CD4-positive, alpha-beta T cell treated with Interleukin-17A for 4 hours (primary cell): ENCODE measurements at places on chromosomes 13 and 19.

GRCh38 chr13:51034906-51035305 lies 76.2 kb downstream of the C13orf42 start:
- no peak for DNase-seq

DNA sequence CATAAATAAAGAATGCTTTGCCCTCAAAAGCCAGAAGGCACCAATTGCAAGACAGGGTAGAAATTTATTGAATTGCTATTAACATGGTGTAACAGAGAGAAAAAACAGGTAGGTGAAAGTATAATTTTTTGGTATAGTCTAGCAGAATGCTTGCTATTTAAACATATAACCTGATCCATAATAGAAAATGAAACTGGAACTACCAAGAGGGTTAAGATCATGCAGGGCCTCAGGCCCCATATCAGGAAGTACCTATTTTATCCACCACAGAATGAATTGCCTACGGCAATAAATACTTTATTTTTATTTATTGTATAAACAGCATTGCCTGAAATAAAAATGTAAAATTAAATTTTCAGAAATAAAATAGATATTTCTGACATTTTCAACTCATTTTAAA lies 159.5 kb downstream of the PRR20E start:
- no peak for DNase-seq

DNA sequence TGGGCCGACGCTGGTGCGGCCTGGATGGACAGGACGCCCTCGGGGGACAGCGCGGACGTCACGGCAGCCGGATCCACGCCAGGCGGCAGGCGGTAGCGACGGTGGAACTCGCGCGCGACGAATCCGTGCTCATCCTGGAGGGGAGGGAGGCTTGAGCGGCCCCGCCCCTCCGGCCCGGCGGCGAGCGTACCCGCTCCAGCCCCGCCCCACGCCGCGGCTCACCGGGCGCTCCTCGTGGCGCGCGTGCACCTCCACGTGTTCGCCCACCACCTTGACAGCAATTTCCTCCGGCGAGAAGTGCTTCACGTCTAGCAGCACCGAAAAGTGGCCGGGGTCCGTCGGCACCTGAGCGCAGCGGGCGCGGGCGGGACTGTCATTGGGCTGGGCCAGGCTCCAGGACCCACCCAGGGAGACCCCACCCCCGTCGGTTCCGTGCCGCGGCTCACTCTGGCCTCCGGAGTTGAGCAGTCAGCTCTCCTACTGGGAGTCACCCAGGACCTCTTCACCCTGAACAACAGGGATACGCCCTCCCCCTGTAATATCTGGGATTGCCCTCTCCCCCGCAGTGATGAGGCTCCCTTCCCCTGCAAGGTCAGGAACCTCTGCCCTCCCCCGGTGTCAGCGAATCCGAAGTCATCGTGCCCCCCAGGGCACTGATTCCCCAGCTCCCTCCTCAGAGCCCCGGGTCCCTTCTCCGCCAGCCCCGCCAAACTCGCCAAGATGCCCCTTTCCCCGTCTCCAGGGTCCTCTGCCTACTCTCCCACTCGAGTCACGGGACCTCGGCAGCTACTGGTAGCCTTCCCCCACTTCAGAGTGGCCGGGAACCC lies 1.1 kb downstream of the HSPB6 start:
- DNase-seq, result peak; percentile 70

- DNase-seq, result no peak
These were observed 4.7 kb upstream of the ZNF611 start for GRCh38 chr19:52739576-52739975.

DNA sequence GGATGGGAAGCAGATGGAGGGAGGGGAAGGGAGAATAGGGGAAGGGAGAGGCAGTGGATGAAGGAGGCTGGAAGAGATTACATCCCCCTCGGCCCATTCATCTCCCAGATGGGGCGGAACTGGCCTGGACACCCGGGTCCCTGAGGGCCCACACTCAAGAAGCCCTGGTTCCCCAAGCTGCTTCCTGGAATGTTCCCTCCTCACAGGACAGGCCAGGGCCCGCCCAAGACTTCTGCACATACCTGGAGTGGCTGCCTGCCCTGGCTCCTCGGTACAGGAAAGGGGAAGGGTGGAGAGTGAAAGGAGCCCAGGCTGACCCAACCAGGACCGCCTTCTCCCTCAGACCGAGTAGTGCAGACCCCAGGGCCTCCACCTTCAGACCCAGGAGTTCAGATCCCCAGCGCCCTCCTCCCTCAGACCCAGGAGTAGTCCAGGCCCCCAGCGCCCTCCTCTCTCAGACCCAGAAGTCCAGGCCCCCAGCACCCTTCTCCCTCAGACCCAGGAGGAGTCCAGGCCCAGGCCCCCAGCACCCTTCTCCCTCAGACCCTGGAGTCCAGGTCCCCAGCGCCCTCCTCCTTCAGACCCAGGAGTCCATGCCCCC lies 489 bp downstream of the NTF4 start:
- no peak for DNase-seq

- DNase-seq, result no peak
These were observed 64.8 kb upstream of the FLT1 start for GRCh38 chr13:28559636-28560259.

- DNase-seq, result no peak
These were observed 91.8 kb downstream of the COL4A2 start for GRCh38 chr13:110398564-110399507.

- no peak for DNase-seq
These were observed 24.0 kb downstream of the RNF6 start for GRCh38 chr13:26198116-26198515.

DNA sequence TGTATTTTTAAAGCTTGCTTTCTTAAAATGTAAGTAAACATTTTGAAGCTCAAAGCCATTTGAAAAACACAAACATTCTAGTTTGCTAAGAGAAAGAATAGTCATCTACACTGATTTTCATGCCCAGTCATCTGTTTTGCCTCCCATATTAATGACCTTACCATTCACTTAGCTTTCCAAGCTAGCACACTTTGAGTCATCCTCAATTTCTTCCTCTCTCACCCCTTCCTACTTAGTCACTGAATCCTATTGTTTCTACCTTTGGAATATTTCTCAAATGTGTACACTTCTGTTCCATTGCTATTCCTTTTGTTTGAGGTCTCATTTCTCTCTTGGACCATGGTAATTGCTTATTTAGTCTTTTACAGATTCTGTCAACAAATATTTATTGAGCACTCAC lies 7.3 kb upstream of the HS6ST3 start:
- no peak for DNase-seq

- DNase-seq, result no peak
These were observed 40.9 kb downstream of the ZNF846 start for GRCh38 chr19:9727644-9728043.

DNA sequence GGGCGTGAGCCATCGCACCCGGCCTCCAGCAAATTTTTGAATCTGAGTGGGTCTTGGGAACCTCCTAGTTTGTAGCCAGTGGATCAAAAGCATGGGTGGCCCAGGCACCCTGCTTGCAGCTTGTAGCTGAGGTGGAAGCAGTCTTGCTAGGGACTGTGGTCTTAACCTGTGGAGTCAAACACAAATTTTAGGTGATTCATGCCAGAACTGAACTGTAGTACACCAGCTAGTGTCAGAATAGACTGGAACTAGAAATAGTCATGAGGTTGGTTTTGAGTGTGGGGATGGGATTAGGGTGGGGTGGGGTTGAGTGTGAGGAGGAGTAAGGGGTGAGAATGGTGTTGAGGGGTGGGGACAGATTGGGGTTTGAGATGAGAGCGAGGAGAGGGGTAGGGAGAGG lies 5.8 kb downstream of the LIM2 start:
- DNase-seq, result no peak

- DNase-seq, result no peak
These were observed 1531.0 kb downstream of the UQCRFS1 start for GRCh38 chr19:27681972-27682371.

- no peak for DNase-seq
These were observed 940.4 kb upstream of the SLC10A2 start for GRCh38 chr13:104006625-104007075.

DNA sequence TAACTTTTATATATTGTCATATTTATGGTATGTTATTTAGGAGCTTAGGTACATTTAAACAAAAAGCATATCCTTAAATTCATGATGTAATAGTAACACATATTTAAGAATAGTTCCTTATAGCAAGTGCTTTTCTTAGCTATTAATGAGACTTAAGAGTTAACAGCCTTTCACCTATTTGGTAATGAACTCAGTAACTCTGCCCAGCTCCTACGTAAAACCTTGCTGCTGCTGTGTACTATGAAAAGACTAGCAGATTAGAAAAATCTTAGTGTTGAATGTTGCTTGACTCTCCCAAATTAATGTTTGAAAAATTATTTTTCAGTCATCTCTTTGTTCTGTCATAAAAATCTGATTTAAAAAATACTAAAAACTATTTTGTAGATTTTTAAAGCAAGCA lies 6.9 kb downstream of the GPR180 start:
- no peak for DNase-seq

GRCh38 chr19:48587387-48587786 lies 19.2 kb upstream of the SPACA4 start:
- no peak for DNase-seq

- no peak for DNase-seq
These were observed 547.3 kb upstream of the MIR17HG start for GRCh38 chr13:90800082-90800746.

DNA sequence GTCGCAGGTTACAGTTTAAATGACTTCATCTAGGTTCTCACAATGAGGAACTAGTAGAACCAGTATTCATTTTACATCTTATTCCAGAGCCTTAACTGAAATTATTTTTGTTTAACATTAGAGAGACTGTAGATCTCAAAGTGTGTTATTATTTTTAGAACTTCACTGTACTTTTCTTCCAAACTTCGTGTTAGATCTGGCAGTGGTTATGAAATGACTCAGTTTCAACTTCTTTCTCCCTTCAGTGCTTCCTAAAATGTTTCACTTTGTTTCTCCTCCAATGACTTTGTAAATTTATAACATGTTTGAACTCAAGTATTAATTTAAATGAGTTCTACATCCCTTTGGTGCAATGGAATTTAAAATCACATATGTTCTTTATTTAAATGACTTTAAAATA lies 139.3 kb downstream of the PCDH9 start:
- no peak for DNase-seq

GRCh38 chr19:281156-281853 lies 9.9 kb downstream of the PLPP2 start:
- DNase-seq, result no peak

GRCh38 chr19:46515879-46516350 lies 20.2 kb upstream of the PNMA8B start:
- DNase-seq, result peak; percentile 57

- no peak for DNase-seq
These were observed 12.8 kb downstream of the DCUN1D2 start for GRCh38 chr13:113477724-113478123.

- DNase-seq, result no peak
These were observed 18.6 kb downstream of the TMEM255B start for GRCh38 chr13:113777311-113778260.

- DNase-seq, result no peak
These were observed 18.0 kb upstream of the EVI5L start for GRCh38 chr19:7811989-7812388.

DNA sequence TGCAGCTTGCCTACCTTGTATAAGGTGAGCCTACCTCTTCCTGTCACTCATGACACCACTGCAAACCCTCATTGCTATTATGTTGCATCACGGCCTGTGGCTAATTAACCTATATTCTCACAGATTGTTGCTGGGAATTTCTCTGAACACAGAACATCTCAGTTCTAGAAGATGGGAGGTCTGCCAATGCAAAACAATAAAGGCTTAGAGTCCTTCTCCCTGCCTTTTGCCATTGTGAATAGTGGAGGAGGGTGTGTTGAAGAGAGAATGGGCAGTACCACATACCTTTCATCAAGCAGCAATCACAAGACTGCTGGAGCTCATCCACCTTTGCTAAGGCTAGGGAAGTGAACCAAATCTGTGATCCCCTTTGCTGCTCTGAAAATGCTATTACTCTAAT lies 34.4 kb downstream of the WDFY2 start:
- no peak for DNase-seq

DNA sequence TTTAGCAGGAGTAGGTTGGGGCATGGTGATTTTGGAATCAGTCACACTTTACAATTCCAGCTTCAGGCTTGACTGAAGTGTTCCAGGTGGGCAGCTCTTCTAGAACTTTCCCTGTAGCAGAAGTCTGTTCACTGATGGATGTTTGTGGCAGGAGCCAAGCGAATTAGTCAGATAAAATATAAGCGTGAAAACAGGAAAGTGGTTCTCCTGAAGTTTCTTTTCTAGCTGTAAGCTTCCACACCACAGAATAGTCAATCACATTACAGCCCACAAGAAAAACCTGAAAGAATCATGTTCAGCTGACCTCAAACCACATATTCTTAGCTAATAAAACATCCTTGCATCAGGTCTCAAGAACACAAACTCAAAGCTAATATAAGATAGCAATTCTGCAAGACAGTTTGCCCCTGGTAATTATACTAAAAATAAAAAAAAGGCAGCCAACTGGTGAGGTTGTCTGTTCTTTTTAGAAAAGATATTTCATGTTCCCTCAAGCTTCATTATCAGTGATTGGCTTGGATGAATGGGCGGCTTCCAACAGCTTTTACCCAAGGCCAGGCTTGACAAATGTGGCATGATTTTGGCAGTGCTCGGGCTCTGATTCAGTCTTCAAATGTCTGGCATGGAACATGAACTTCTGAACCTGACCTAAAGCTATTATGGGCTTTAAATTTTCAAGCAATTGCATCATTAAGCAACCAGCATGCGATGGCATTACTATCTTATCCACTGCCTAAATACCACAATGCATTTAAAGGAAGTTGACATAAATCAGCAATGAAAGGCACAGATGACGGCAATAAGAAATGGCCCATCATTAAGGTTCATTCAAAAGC lies 136.8 kb downstream of the DCLK1 start:
- DNase-seq, result no peak

DNA sequence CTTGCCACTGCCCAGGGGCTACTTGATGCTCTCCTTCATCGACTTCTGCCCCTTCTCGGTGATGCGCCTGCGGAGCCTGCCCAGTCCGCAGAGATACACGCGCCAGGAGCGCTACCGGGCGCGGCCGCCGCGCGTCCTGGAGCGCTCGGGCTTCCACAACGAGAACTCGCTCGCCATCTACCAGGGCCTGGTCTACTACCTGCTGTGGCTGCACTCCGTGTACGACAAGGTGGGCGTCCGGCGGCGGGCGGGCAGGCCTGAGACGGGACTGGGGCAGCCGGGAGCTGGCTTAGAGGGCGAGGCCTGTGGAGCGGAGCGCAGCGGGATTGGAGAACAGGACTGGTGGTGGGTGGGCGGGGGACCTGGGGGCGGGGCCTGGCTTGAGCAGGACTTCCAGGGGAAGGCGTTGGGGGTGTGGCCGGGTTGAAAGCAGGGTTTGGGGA lies 12.7 kb upstream of the PSMD8 start:
- DNase-seq, result peak; percentile 83

- DNase-seq, result peak; percentile 39
These were observed 5.0 kb upstream of the ADM5 start for GRCh38 chr19:49684251-49684982.

- no peak for DNase-seq
These were observed 2.4 kb downstream of the CLN5 start for GRCh38 chr13:76994281-76994680.

- no peak for DNase-seq
These were observed 111.3 kb upstream of the PCDH9 start for GRCh38 chr13:67341406-67341805.

- DNase-seq, result no peak
These were observed 302.1 kb downstream of the PCDH17 start for GRCh38 chr13:57933606-57934005.
